Hepatocyte (in vitro differentiated cells): ENCODE measurements at places on chromosomes 12 and 14. TPM values are rescaled to one million over a fixed set of nuclear protein-coding genes. Genes with fewer than 3 reads are reported as not detected.

DNA sequence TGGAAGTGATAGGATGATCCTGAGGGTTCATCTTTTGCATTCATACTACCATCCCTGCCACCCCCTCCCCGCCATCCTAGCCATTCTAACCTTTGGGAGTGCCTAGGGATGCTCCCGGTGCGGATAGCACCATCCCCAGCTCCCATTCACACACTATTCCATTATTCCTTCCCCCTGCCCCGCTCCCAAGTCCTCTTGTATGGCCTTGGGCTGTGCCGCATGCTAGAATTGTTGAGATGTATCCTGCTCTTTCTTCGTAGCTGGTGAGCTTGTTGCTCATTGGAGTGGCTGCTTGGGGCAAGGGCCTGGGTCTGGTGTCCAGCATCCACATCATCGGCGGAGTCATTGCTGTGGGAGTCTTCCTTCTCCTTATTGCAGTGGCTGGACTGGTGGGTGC is 644 bp downstream of the TSPAN31 start:
- peaks cover 30% of the 10 kb centered on the region for H3K27me3 ChIP-seq
- H3K4me3 ChIP-seq, result peak overlapping the region; percentile 58
- no peak for DNase-seq
- H3K36me3 ChIP-seq, result peaks cover 3% of the 10 kb centered on the region

GRCh38 chr12:66272650-66273049 is 29.6 kb upstream of the HELB start:
- no peak for DNase-seq
- H3K27me3 ChIP-seq, result peaks cover 3% of the 10 kb centered on the region

The SLC6A13 gene
- total RNA-seq, result 1.9 and 3.8 TPM in 2 replicates

The CHMP4A gene
- total RNA-seq, result 25.6 and 40.8 TPM in 2 replicates

DNA sequence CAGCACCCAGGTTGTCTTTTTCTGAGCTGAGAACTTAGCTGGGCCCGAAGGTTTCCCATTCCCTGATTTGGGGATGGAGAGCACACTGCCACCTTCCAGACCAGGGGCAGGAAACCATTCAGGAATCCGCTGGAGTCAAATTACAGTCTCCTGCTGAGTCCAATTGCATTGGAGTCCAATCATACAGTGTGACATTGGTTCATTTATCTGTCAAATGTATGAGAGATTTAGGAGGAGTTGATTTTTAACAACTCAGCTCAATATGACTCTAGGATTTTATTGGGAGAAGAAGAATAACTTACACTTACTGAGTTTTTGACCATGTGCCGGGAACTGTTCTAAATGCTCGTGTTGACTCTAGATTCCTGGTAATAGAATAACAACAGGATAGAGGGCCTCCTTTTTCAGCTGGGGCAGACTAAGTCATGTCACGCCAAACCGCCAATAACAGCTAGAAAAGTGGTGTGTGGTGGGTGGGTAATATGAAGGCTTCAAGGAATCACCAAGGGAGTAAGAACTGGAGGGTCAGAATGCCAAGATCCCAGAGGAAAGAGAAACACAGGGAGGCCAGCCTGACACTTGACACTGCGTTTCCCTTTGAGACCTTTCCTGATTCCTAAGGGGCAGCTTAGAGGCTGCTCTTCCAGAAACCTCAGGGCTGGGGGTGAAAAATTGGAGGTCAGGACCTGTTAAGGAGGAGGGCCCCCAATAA is 11.5 kb downstream of the SYNDIG1L start:
- DNase-seq, result no peak
- H3K4me3 ChIP-seq, result no peak overlapping the region
- no peaks in the 10 kb centered on the region for H3K4me1 ChIP-seq
- no peaks in the 10 kb centered on the region for H3K36me3 ChIP-seq

The MANSC4 gene
- 0.63 TPM in 1 of 2 replicates, not detected in the other for total RNA-seq

The LRP1-AS gene
- not detected in 2 replicates for total RNA-seq
